PC-9 (cell line): ENCODE measurements at places on chromosomes 5 and 9. TPM values are rescaled to one million over a fixed set of nuclear protein-coding genes. Genes with fewer than 3 reads are reported as not detected.

Gene GFPT2
- total RNA-seq = 22.5 and 24.4 TPM in 2 replicates

Gene UBAP1
- 23.7 and 33.8 TPM in 2 replicates for total RNA-seq

Gene PCDHA6
- total RNA-seq = not detected in 2 replicates

Gene EPB41L4B
- total RNA-seq = 4.2 and 5.0 TPM in 2 replicates

Gene DNAH5
- total RNA-seq = 9.5 and 9.7 TPM in 2 replicates

Gene IRX2
- total RNA-seq = not detected in 2 replicates
